ENCODE measurements at places on chromosomes 11 and 22.

- DNase-seq, result no peak
Observed at GRCh38 chr11:43930868-43931716, 11.3 kb upstream of the C11orf96 start.

- DNase-seq, result no peak
Observed at GRCh38 chr11:79720115-79720514, 279.3 kb upstream of the TENM4 start.

GRCh38 chr11:128365044-128365443, 222.3 kb downstream of the ETS1 start:
- no peak for DNase-seq

DNA sequence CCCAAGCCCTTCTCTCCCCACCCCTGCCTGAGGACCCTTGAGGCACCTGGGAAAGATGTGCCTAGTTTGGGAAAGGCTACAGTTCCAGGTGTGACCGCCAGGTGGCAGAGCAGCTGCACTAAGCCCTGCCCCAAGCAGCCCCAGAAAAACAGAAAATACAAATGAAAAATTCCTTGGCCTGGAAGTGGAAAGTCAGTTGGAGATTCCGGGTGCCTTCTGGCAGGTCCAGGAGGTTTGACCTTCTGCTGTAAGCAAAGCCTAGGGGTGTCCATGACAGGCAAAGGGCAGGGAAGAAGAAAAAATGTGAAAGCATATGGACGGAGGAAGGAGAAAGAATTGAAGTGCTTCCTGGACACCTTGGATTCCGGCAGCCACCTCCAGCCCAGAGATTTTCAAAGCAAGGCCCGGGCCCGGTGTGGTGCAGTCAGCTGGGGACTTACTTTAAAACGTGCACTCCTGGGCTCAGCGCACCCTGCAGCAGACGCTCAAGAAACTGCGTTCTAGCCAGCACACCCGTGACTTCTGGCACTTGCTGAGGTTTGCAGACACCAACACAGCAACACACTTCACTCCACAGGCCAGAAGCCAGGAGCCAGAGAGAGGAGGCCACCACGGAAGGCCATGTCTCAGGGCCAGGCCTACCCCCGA, 37.3 kb upstream of the SLC22A12 start:
- DNase-seq, result peak; percentile 81

GRCh38 chr22:47593291-47593690, 830.8 kb downstream of the TBC1D22A start:
- no peak for DNase-seq

DNA sequence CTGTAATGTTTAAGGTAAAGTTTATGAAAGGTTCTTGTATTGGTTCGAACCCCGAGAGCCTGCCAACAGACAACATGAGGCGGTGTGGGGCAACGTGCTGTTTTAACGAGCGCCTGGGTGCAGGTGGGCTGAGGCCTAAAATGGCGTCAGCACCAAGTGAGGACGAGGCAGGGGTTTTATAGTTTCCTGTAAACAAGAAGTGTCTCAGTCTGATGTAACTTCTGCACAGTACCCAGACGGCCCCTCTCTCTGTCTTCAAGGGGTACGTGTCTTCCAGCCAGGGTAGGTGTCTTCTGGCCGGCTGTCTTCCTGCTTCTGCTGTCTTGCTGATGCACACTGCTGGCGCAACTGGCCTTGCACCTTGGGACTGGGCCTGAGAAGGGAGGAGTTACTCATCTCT, 2.7 kb downstream of the PPFIBP2 start:
- no peak for DNase-seq

GRCh38 chr11:2209900-2210321, 38.3 kb upstream of the TH start:
- no peak for DNase-seq

DNA sequence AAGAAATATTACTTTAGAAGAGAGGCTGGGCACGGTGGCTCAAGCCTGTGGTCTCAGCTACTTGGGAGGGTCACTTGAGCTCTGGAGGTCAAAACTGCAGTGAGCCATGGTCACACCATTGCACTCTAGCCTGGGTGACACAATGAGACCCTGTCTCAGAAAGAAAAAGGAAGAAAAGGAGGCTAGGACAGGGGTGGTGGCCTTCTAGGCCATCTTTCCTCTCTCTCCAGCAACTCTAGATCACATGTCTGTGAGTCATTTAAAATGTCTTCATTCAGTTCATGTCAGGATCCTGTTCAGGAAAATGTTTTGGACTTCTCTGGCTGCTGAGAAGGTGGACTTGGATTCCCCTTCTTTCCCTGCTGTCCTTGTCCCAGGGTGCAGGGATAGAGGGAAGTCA, 53.3 kb downstream of the PPFIA1 start:
- no peak for DNase-seq

DNA sequence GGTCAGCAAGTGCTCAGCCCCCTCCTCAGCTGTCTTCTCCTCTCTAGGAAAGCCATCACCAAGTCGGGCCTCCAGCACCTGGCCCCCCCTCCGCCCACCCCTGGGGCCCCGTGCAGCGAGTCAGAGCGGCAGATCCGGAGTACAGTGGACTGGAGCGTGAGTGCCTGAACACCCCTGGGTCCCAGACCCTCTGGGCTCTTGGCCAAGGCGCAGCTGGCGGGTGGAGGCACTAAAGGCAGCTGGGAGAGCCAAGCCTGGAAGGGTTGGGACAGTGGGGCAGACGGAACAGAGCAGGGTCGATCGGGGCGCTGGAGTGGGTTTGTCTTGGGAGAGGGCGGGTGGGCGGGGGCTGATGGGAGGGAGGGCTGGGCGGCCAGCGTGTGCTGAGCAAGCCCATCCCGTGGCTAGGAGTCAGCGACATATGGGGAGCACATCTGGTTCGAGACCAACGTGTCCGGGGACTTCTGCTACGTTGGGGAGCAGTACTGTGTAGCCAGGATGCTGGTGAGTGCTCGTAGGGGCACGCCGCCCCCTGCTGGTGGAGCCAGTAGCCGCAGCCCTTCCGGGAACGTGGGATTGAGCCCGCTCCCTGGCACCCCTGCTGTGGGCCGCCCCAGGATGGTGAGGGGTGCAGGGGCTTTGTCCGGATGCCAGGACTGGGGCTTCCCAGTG, 14.1 kb upstream of the MDK start:
- peak; percentile 84 for DNase-seq

DNA sequence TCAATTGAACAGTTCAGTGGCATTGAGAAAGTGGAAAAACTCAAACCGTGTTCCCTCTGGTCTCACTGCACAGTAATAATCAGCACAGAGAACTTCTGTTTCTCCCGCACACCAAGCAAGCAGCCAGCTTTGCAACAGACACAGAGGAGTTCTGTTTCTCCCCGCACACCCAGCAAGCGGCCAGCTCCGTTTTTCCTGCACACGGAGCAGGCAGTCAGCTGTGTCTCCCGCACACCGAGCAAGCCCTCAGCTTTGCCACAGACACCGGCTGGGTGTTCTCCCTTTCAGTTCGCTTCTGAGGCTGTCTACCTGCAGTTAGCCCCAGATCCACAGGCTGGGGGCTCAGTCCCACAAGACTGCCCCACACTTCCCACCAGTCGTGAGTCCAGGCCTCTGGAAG, 9.9 kb upstream of the TALDO1 start:
- no peak for DNase-seq

DNA sequence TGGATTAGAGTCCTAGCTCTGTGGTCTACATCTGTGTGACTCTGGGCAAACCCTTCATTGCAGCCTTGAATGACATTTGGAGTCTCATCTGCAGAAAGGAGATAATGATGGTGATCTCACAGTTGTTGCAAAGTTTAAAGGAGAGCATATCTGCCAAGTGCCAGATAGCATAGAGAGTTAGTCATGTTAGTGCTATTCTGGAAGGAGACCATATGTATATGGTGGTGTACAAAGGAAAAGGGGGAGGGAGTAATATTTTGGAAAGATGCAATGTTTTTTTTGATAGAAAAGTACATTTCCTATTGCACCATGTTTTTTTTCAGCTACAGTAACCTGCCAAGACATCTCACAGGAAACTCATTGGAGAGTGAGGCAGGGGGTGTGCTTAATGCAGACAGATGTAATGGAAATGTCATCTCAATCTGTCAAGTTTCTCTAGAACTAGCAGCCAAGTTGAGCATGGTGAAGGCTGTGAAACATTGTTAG, 92.1 kb upstream of the NARS2 start:
- no peak for DNase-seq

- DNase-seq, result no peak
Observed at GRCh38 chr11:133175103-133175502, 357.2 kb downstream of the OPCML start.

DNA sequence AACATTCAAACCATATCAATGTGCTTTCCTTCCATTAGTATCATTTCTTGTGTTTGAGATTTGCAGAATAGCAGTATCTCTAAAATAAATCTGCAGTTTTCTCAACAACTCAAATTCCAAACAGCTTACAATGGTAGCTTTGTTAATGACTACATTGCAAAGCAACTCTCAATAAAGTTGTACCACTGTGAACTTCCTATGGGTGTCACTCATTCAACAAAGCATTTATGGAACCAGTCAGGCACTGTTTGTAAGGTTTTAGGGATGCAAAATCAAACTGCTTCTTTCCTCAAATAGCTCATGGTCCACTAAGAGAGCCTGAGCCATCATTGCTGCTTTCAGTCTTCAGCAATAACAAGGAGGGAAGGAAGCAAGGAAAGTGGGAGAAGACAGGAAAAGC, 91.0 kb downstream of the CCDC83 start:
- DNase-seq, result no peak

GRCh38 chr11:42337786-42338455, 878.5 kb upstream of the LRRC4C start:
- no peak for DNase-seq

DNA sequence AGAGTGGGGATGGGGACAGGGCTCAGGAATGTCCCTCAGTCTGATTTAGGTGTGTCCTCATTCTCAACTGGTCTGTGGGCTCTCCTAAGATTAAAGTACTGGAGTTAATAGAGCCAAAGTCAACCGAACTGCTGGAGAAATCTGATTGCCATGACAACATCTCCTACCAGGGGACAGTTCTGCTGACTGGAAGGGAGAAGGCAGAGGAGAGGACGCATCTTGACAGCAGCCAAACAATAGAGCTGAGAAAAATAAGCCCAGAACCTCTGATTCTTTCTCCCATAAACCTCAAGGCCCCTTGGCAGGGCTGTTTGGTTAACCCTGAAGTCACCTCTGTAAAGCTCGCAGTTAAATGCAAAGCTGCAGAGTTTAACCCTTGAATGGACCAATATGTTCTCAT, 2.8 kb downstream of the KCTD14 start:
- DNase-seq, result no peak

GRCh38 chr11:96075532-96075959, 151.6 kb upstream of the MTMR2 start:
- DNase-seq, result no peak

DNA sequence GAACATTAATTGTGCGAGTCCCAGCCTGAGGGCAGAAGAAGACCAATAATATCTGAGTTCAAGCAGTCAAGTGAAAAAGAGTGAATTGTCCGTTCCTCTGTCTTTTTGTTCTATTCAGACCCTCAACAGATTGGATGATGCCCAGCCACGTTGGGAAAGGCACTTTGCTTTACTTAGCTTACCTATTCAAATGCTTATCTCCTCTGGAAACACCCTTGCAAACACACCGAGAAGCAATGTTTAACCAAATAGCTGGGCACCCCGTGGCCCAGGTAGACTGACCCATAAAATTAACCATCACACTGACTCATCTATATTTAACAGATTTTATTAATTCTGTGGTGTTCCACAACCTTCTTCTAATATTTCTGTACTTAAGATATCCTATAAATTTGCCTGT, 9.3 kb downstream of the OOSP4A start:
- no peak for DNase-seq

- no peak for DNase-seq
Observed at GRCh38 chr11:129119036-129119435, 73.1 kb downstream of the ARHGAP32 start.

DNA sequence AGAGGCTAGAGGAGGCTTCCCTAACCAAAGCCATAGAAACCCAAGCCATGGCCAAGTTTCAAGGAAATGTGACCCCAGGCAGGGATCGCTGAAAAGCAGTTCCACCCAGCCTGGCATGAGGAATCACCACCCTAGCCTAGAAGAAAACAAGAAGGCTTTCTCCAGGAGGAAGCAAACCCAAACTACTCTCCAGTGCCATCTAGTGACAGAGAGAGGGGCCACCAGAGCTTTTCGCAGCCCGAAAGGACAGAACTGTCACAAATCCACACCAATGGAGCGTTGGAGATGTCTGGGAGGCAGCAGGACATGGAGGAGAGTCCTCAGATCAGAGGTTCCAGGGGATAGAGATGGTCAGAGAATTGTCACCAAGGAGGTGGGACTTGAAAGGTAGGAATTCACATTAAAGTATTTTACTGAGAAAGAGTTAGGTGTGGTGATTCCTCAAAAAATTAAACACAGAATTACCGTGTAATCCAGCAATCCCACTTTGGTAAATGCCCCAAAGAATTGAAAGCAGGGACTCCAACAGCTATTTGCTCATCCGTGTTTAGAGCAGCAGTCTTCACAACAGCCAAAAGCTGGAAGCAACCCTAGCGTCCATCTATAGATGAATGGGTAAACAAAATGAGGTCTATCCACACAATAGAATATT, 67.3 kb upstream of the NUP50 start:
- peak; percentile 85 for DNase-seq

- DNase-seq, result no peak
Observed at GRCh38 chr11:34613015-34613414, 7.9 kb upstream of the EHF start.

DNA sequence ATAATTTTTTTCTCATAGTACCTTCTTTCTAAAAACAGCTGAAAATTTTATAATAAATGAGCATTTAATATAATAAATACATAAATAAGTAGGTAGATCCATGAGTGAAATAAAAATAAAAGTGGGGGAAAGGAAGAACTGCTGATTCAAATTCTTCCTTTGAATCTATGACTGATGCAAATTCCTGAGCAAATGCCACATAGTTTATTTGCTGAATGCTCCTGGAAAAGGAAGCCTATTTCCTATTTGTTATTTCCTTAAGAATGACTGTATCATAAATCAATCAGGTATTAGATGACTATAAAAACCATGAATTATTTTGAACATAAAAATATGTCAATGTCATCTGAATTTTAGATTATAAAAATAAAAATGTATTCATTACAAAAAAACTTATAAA, 16.6 kb downstream of the BTBD10 start:
- no peak for DNase-seq

DNA sequence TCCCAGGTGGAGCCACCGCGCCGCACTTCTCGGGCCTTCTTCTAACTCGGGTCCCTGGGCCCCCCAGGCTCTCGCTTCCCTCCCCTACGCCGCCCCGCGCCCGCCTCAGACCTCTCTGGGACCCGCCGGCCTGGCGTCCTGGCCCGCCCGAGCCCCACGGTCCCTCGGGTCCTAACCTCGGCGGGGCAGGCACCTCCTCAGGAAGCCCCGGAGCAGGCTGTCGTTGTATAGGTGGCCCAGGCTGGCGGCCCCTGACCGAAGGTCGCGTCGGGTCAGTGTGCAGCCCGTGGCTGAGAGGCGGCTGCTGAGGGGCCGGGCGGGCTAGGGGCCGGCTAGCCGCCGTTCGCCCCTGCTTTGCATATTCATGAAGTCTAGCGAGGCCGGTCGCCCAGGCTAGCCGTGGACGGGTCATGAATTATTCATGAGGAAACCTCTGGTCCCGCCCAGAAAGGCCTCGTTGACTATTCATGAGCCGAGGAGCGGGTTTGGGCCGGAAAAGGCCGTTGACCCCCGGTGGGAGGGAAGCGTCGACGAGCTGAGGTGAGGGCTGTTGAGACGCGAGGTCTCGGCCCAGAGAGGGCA, at the start of gene HORMAD2:
Gene HORMAD2, plus strand, starts transcription at position 513 of the 582 bp plus-strand sequence. CDS start 13,489 bp downstream, outside the sequence.
- DNase-seq, result peak; percentile 23
